CD4-positive, alpha-beta T cell treated with Interleukin-10 for 1 hour (primary cell): ENCODE measurements at places on chromosomes 3 and 15.
A peak's percentile ranks its signal among the peaks of the same experiment; 100 is the strongest.

GRCh38 chr3:115292131-115292530 lies 145.0 kb upstream of the ZBTB20 start:
- DNase-seq = no peak

DNA sequence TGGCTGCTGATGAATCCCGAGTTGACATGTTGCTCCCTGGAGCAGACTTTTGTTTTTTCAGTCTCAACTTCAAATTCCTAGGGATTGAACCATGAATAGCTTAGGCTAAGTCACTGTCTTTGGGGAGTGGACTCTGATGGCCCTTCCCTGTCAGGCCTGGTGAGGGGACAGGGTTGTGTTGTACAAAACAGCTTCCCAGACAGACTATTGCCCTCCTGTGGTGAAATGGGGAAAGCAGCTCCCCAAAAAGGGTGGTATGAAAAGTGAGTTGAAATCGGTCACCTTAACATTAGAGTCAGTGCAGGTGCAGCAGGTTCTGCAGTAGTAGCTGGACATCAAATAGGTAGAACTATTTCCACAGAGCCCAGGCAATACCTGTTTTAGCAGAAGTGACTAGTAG lies 775.6 kb downstream of the ROBO2 start:
- no peak for DNase-seq

DNA sequence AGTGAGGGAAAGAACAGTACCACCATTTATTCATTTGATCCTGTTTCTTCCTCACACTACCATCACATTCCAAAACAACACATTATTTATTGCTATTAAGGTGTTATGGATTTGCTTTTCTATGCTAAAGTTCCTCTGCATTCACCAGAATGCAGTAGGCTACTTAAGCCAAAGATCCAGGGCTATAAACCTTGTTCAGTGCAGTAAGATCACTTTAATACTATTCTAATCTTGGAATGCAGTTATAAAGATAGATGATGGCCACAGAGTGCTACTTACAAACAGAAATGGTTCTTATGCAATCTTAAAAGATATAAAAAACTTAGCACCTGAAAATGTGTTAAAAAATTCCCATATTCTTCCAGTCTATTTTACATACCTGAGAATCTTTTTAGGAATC lies 107.5 kb upstream of the TSPAN3 start:
- no peak for DNase-seq

DNA sequence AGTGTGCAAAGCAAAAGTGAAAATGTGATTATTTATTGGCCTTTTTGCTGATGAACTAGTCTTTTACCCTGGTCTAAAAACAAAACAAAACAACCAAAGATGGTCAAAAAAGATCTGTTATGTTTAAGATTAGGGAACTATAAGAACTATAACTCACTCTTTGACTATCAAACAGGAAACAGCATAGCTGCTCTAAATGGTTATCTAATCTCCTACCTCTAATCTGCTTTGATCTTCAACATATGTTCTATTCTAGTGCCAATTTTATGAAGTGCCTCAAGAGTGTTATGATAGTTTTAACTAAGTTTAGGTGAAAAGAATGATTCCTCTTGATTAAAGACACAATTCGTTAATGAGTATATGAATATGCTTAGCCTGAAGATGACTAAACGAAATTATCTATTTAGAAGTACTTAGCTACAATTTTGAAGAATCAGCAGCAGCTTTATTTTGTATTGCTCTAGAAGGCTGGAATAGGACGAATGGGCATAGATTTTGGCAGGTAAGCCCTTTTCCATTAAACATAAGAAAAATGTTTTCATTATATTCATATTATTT lies 46.0 kb downstream of the SETD2 start:
- DNase-seq = peak; percentile 10

DNA sequence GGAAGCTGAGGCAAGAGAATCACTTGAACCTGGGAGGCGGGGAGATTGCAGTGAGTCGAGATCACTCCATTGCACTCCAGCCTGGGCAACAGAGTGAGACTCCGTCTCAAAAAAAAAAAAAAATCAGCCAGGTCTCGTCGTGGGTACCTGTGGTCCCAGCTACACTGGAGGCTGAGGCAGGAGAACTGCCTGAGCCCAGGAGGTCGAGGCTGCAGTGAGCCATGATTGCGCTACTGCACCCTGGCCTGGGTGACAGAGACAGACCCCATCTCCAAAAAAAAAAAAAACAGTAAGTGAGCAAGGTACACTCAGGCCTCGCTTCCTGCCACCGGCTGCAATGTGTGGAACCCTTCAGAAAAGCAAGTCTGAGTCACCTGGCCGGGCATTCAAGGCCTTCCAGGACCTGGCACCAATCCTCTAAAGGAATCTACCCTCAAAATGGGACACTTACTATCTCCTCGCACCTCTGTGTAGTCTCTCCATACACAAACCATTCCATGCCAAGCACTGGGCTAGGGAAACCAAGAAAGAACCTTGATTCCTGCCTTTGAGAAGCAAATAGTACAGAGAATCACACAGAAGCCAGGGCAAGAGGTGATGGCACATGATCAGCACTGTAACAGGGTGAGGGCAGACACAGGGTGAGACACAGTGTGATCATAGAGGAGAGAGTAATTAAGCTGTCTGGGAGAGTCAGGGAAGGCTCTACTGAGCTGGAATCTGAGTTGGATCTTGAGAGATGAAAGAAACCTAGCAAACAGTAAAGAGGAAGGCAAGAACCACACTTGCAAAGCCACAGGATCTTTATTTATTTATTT lies 9.7 kb downstream of the SCAMP2 start:
- no peak for DNase-seq

DNA sequence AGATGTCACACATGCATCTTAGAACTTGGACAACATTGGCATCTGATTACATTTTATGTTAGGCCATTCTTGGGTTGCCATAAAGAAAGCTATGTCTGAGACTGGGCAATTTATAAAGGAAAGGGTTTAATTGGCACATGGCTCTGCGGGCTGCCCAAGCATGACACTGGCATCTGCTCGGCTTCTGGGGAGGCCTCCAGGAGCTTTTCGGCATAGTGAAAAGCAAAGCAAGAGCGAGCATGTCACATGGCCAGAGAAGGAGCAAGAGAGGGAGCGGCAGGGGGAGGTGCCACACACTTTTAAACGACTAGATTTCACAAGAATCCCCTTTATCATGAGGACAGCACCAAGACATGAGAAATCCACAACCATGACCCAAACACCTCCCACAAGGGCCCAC lies 11.3 kb downstream of the RYR3 start:
- DNase-seq = no peak

DNA sequence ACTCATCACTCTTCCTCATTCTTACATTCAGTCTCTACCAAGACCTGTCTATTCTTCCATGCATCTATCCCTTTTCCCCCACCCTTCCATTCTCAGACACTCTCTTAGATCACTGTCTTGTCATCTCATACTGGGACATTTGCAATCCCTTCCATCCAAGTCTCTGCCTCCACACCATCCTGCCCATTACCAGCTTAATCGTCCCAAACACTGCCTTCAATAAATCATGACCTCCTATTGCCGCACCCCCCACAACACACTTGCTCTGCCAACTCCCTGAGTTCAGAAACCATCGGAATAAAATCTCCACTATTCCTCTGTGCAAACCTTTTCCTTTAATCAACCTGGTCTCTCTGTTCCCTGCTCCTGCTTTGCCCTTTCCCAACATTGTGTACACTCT lies 18.9 kb downstream of the MYH15 start:
- no peak for DNase-seq

GRCh38 chr3:38608961-38609360 lies 40.5 kb downstream of the SCN5A start:
- DNase-seq = no peak

GRCh38 chr3:52490035-52490938 lies 4.9 kb upstream of the STAB1 start:
- DNase-seq = no peak

- DNase-seq = no peak
These were observed 72.7 kb downstream of the DNAJB8 start for GRCh38 chr3:128394033-128394432.

GRCh38 chr3:132569580-132569979 lies 27.5 kb upstream of the ACKR4 start:
- DNase-seq = no peak

GRCh38 chr3:178966299-178967176 lies 105.1 kb downstream of the ZMAT3 start:
- DNase-seq = peak; percentile 4

GRCh38 chr3:112297714-112298113 lies 3.7 kb upstream of the SLC9C1 start:
- DNase-seq = no peak

DNA sequence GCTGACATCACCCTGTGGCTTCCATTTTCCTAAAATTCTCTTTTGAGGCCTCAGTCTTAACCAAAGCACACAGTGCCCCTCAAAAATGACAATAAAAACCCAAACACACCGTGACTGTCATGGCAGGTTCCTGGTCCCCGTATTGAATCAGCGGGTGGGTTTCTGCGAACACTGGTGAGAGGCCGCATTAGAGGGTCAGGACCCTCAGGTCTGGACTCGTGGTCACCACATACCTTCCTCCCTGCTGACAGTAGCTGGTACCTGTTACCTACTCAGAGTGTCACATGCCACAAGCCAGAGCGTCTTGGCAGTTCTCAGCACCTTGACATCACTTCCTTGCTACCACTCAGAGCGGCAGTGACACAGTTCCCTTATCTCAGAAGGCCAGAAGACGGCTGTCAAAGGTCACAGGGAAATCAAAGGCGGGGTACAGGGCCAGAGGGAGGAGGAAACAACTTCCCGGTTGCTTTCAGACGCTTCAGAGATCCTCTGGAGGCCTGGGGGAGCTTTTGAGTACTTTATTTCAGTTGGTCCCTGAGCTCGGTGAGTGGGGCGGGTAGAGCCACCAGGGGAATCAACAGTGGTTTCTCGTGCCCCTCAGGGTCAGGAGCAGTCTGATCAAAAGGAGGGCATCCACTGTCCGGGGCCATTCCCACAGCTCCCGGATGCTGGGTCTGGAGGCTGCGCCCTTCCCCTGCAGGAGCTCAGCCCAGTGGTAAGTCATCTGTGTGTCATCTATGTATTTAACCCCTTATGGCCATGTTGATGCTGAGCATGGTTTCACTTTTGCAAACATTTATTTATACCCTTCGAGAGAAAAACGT lies at the start of the genes CCR5AS and CCRL2:
CCR5AS (minus strand) TSS at position 279 of the 824 bp plus-strand sequence.
CCRL2 (plus strand) TSS at position 472 of the 824 bp plus-strand sequence. CDS start 821 bp downstream, outside the sequence.
- peak; percentile 59 for DNase-seq

DNA sequence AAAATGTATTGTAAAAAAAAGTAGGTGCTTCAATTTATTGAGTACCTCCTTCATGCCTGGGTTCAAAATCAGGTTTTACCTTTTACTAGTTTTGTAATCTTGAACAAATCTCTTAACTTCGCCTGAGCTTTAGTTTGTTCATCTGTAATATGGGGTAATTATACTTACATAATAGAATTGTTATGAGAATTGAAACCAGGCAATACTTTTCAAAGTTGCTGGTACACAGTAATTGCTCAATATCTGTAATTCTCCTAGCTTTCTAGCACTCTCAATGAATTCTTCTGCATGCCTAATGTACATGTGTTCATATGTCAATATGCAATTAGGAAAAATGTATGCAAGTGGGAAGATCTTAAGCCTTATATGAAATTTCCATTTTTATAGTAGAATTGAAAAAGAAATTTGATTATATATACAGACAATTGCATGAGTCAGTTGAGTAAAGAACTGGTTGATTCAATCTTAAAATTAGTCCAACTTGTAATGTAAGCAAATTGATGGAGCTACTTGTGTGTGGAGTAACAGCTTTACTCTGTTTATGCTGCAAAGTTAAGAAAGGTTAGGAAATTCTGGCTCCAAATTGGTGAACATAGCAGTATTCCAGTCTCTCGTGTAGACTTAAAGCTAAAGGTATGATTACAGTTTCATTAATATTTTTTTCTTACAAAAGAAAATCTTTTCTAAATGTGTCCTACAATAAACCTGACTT lies 4.1 kb downstream of the TNFSF10 start:
- DNase-seq = no peak

DNA sequence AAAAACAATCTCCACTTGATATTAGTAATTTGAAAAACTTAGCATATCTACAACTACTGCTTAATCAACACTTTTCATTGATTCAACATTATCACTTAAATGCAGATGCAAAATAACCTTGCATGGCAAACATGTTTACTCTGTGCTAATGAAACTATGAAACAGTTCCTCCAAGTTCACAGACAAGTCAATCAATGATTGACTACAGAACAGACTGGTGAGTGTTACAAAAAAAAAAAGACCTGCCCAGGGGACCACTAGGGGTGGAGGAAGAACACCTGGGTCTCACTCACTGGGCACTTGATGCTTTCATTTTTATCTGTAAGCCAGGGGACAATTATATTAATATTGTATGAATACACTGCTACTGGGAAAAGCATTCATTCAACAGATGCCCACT lies 4.3 kb upstream of the NR2C2 start:
- DNase-seq = no peak

DNA sequence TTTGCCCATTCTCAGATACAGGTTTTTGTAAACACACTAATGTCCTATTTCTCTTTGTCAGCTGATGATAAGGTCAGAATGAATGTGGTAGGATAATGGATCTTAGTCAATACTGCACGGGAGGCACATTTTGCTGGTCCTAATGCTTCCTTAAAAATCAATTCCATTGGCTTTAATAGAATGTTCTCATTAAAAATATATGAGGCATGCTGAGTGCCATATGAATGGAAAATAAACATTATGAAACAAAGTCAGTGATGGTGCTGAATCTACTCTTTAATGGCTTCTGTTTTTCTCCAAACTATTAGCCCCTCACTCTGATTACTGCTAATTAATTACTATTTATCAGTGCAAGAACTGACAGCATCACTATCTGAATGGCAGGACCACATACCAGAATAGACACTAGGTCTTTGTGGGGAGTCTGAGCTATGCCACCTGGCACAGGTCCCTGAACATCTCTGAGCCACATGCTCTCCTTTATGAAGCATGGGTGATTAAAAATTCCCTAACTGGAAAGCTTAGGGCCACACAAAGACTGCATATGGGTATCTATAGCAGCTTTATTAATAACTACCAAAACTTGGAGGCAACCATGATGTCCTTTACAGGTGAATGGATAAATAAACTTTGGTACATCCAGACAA lies 278.9 kb downstream of the MEX3B start:
- DNase-seq = no peak

DNA sequence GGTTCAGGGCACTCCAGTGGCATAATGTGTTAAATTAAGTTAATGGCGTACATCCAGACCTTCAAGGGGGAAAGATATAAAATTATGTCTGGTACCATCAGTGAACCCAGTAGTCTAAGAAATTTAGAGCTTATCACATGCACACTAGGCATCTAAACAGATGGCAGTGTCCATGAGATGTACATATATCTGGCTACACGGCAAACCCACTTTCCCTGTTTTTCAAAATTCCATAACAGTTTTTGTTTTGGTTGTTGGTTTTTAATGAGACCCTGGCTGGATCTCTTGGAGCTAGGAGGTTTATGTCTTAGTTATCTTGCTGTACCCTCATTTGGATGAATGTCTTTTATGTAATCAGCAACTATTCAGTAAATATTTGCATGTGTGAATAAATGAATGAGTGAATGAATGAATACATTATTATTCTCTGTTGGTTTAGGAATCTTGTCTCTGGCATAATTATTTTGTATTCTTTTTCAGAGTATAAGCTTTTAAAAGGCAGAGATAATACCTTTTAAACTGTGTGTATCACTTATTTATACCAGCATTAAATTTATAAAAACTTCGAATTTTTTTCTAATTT lies 3.1 kb upstream of the UTS2B start:
- no peak for DNase-seq

GRCh38 chr3:87191641-87192040 lies 35.5 kb upstream of the CHMP2B start:
- no peak for DNase-seq

- no peak for DNase-seq
These were observed 31.0 kb upstream of the ATOSA start for GRCh38 chr15:52710050-52710707.
